ENCODE measurements at places on chromosomes 4 and X.

DNA sequence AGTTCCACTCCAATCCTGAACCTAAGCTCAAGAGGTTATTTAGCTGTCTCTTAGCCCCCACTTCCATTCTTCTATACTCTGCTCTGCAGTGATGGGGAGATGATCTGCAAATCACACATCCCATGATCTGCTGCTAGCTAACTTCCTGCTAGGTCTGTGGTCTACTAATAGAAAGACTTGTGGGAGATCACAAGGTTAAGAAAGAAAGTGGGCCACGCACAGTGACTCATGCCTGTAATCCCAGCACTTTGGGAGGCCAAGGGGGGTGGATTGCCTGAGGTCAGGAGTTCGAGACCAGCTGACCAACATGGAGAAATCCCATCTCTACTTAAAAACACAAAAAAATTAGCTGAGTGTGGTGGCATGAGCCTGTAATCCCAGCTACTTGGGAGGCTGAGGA is 471.1 kb upstream of the NWD2 start:
- DNase-seq: no peak

GRCh38 chrX:84339507-84340364 is 151.7 kb upstream of the RPS6KA6 start:
- no peak for DNase-seq

DNA sequence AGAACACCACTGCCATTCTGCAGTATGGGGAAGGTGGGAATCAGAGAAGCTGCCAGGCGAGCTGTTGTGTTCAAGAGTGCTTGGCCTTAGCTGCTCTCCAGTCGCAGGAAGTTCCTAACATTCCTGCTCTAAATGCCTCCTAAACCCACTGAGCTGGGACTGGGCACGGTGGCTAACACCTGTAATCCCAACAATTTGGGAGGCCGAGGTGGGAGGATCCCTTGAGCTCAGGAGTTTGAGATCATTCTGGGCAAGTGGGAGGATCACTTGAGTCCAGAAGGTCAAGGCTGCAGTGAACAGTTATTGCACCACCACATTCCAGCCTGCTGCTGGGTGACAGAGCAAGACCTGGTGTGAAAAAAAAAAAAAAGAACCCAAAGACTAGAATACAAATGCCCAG is 690.3 kb upstream of the FAM241A start:
- no peak for DNase-seq

- DNase-seq: no peak
These were observed 198.0 kb downstream of the CBR4 start for GRCh38 chr4:168811786-168812651.

- DNase-seq: no peak
These were observed 85.4 kb downstream of the TIGD2 start for GRCh38 chr4:89196745-89197144.

DNA sequence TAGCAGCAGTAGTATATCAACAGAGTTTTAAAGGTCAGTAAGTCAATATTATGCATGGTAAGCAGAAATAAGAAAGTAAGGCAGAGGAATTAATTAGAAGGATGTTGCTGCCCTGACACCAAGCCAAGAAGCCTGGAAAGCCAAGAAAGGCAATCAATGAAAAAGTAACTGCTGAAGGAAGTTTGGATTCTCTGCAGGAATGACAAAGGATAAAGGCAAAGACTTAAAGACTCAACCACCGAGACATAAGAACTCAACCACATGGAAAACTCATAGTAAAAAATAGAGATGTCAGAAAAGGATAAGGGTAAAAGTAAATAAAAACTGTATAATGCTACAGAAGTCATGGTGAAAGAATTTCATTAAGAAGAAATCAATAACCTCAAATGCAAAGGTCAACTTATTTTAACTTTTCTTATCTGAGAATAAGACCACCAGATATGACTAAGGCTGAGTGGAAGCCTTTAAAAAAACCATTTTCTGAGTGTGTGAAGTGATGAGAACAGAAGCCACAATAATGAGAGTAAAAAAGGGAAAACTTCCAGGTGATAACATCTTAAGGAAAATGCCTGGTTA is 55.2 kb downstream of the NEK1 start:
- DNase-seq: no peak

DNA sequence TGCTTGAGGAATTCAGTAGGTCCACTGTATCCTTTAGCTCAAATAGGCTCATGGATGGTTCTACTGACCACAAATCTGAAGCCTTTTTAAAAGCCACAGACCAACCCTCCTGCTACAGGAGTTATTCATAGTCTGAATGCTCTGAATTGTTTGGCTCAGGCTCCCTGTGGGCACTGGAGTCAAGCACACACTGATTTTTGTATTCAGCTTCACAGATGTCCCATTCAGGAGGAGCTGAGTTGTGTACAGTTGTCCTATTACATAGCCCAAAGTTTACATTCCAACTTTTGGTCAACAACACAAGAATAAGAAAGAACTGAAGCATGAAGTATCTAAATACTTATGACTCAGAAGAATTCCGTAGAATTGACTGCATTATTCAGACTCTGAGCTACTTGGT is 243.9 kb downstream of the UNC5C start:
- DNase-seq: no peak

GRCh38 chr4:147581606-147582350 is 35.4 kb upstream of the TMEM184C start:
- no peak for DNase-seq

GRCh38 chr4:6332042-6332668 is 62.5 kb downstream of the WFS1 start:
- DNase-seq: no peak

DNA sequence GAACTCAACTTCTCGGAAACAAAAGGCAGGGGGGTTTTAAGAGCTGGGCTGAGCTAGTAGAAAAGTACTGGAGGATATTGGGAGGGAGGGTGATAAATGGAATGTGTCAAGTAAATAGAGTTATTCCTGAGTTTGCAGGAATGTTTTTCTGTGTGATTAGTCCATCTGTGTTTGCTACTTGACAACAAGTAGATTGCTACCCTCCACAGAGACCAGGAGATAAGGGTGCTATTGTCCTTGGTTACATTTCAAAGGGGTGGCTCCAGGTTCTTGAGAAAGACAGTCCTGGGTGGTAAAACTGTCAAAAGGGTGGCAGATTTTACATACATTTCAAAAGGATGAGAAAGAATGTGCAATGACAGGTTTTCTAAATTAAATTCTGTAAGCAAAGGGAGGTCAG is 181.2 kb upstream of the PPP3CA start:
- no peak for DNase-seq

DNA sequence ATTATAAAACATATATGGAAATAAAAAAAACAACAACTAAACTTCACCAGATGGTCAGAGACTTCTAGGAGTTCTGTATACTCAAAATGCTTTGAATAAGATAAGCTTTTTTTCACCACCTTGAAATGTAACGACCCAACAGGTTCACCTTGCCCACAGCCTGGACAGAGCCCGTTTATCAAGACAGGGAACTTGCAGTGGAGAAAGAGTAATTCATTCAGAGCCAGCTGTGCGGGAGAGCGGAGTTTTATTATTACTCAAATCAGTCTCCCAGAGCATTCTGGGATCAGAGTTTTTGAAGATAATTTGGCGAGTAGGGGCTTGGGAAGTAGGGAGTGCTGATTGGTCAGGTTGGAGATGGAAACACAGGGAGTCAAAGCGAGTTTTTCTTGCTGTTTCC is 38.5 kb downstream of the AGA start:
- DNase-seq: no peak

- no peak for DNase-seq
These were observed 104.2 kb downstream of the PAPSS1 start for GRCh38 chr4:107615809-107616208.

- DNase-seq: no peak
These were observed 149.1 kb downstream of the PAPSS1 start for GRCh38 chr4:107570952-107571351.

DNA sequence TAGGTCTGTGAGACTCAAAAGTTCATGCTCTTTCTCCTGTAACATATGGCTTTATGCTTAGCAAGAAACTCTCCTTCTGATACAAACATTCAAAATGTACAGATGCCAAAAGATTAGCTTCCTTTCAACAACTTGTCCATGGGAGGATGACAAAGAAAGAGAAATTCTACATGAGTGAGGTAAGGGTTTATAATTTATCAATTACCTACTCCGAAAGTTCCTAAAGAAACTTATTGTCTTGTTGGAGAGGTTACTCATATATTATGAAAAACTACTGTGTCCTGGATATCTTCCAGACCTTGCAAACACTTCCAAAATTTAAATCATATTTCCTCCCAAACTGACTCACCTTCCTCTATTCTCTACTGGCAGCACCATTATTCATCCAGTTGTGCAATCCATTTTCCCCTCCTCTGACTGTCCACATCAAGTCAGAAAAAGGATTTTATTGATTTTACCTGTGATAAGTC is 65.1 kb downstream of the ENPEP start:
- no peak for DNase-seq

- DNase-seq: peak; percentile 74
These were observed at the start of gene FAAH2 for GRCh38 chrX:57286507-57287251. Gene FAAH2, plus strand, starts transcription at chrX:57286706. Its CDS starts 120 bp downstream, at chrX:57286826.

- DNase-seq: no peak
These were observed 1516.4 kb upstream of the PABPC4L start for GRCh38 chr4:135718019-135718418.

- no peak for DNase-seq
These were observed 27.6 kb downstream of the INPP4B start for GRCh38 chr4:142818476-142818875.

DNA sequence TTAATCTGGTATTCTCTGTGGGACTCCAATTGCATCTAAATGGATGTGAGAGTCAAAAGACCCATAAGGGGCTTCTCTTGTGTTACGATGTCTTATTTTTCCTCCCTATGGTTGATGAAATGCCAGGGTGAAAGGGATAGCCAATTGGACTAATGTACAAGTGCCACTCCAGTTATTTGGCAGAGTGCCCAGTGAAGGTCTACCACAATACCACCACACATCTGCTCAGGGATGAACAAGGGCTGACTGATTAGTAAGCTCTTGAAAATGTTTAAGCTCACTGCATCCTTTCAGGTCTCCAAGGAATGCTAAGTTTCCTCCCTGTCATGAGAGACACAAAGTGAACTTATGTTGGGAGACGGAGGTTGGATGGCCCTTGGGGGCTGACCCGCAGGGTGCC is 57.8 kb downstream of the HEPH start:
- DNase-seq: no peak

GRCh38 chr4:118760493-118760892 is 75.3 kb downstream of the METTL14 start:
- no peak for DNase-seq

GRCh38 chr4:3373468-3373867 is 68.3 kb upstream of the HGFAC start:
- DNase-seq: no peak

DNA sequence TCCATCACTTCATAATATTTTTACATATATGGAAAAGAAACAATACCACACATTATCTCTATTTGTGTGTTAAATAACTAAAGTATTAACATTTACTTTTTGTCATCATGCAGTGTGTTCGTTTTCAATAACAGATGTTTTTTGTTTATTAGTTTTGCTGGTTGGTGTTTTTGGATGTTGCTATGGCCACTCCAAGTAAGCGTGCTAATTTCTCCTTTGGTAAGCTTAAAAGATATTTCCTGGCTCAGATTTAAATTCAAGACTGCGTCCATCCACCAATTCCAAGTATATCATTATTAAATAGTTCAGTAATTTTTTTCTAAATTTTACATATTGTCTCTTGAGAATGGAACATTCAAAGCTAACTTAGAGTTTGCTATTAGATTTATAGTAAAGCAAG is 235.4 kb upstream of the IL1RAPL1 start:
- no peak for DNase-seq

DNA sequence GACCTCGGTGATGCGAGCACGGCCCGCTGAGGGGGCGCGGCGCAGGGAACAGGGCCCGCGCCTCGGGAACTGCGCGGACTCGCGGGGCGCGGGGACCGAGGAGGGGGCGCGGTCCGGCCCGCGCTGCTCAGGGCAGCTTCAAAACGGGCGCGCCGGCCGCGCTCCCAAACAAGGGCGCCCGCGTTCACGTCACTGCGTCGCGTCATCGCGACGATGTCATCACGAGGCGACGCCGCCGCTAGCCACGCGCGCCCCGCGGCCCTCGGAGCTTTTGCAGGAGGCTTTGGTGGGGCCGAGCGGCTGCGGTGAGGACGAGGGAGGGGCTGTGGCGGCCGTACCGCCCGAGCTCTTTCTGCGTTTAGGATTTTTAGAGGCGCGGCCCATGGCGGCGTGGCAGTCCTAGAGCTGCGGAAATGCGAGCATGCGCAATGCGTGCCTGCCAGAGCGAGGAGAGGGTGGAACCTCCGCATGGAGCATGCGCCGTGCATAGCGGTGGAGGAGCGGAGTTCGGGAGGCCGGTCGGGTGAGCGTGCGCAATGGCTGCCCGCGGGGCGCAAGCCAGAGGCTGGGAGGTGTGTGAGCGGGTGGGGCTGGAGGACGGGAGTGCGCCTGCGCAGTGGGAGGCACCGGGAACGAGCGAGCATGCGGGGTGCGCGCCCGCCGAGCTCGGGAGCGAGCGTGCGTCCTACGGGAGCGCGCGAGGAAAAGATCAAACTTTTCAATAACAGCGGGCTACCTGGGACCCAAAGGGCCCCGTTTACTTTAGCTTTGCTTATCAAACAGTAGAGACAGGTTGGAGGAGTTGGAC is at the start of gene PPP2R3B:
PPP2R3B (minus strand) TSS at position 140 of the 808 bp plus-strand sequence. CDS start 216 bp downstream, outside the sequence.
- DNase-seq: peak; percentile 98

DNA sequence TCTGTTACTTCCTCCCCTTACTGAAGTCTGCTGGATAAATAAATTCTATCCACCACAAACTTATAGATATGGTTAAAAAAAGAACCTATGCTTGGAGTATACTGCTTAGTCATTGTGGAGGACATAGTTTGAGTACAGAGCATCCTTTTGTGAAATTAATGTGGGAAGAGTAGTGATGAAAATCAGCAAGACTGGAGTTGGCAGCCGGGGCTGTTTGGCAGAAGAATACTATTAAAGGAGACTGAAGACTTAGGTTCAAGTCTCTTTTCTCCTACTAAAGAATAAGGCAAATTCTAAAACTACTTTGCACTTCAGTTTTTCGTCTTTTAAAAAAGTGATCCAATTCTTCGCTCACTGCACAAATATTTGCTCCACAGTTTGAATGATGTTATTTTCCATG is 326.6 kb upstream of the ATOH1 start:
- DNase-seq: no peak

- no peak for DNase-seq
These were observed 1607.9 kb upstream of the TENM3 start for GRCh38 chr4:180635281-180635680.

DNA sequence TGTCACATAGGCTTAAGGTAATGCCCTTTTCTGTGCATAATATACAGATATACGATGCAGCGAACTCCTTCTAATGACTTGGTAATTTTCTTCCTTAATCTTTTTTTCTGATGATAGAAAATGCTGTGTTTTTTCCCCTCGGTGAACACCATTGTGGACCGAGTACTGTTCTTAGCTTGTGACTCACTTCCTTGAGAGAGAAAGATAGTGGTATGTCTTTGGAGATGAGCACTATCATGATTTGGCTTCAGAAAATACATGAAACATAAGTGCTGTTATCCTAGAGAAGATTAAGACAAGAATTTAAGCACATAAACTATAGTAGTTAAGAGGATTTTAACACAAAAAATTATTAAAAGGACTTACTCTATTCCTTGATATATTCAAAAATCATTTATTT is 63.9 kb downstream of the RS1 start:
- no peak for DNase-seq

GRCh38 chr4:170004651-170005295 is 21.4 kb downstream of the MFAP3L start:
- no peak for DNase-seq

Data from T follicular helper cell (primary cell).